BJ (cell line): ENCODE measurements at places on chromosomes 3 and 15.

DNA sequence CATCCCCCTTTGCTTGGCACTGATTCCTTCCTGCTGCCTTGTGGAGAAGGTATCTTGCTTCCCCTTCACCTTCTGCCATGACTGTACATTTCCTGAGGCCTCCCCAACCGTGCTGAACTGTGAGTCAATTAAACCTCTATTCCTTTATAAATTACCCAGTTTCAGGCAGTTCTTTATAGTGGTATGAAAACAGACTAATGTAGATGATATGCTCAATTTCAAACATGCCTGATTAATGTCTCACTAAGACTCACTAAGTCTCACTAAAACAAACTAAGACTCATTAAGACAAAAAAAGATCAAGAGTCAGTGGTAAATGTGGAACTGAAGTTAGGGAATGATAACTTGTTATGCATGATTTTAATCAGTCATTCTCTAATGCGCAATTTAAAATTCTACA is 606.6 kb downstream of the RBMS3 start:
- DNase-seq: no peak

- DNase-seq: no peak
Measured at GRCh38 chr3:46987743-46988401, 8.4 kb downstream of the NBEAL2 start.

- DNase-seq: no peak
Measured at GRCh38 chr3:133089906-133090485, 51.8 kb downstream of the TMEM108 start.

DNA sequence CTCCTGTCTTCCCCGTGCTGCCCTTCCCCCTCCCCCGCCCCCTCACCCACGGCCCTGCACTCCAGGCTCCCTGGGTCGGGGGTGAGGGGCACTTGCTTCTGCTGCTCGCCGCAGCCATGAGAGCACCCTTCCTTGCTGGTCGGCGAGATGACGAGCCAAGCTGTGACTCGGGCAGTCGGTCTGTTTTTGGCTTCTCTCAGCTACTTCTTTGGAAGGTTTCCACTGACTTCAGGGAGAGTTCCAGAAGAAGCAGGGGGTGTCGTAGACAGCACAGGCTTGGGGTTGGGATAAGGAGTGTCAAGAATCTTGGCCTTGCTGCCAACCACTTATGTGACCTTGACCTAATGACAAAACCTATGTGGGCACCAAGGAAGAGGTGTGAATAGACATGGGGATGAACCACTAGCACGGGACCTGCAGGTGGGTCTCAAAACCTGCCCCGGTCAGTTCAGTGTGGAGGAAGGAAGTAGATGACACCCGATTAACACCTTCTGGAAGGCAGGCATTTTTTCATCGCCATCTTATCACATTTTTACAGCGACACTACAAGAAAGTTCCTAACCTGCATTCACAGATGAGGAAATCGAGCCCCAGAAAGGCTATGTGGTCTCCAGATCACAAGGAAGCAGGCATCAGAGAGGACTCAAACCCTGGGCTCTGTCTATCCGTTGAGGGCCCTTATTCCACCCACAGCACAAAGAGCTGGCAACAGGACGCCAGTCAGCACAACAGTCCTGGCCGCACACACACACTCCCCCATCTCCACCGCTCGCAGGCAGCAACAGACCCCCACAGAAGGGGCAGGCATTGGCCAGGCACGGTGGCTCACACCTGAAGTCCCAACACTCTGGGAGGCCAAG is 120.9 kb downstream of the LIPC start:
- DNase-seq: no peak
